A549 (cell line): ENCODE measurements at places on chromosomes 2 and 18.

DNA sequence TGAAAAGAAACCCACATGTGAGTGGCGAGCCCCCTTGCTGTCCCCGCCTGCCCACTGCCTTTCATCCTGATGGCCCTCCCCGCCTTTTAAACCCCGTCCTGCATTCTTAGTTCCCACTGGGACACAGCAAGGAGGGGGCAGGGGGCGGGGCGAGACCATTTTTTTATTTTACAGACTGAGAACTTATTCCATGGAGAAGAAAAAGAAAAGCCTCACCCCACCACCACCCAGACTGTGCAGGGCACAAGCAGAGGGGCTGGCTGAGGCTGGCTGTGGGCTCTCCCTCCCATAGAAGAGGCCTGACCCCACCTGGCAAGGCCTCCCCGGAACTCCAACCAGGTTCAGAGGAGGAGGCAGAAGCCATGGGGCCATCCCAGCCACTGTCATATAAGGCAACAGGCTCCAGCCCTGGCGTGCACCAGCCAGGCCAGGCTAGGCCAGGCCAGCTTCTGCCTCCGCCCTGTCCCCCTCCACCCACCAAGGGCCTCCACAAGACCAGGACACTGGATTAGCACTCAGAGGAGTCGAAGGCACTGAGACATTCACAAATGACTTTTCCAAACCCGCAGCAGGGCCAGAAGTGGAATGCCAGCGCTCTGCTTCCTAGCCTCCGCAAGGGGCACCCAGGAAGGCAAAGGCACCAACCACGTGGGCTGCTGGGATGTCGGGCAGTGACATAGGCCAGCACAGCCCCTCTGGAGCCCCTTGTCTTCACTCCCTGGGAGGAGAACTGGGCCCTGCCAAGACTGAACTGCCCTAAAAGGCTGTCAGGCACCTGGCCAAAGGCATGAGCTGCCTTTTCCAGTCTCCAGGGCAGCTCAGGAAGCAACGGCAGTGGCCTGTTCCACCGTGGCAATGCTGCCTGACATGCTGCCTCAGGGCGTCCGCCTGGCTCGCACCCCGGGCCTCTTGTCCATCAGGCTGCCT lies 37.5 kb upstream of the SEMA4C start:
- no peak for DNase-seq

DNA sequence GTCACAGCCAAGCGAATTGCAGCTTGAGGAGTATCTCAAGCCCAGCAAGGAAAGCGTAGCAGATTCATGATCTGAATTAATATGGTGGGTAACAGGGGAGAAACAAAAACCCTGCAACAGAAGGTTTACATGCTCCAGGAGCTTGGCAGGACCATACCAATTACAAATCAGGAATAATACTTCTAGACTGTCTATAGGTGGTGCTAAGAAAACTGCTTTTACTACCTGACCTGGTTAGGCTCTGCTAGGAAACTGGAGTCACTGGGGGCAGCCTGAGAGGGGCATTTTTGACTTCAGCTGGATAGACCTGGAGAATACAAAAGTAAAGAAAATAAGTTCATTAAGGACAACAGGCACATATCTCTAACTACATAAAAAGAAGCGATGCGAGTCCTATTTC lies 24.6 kb upstream of the SPOPL start:
- DNase-seq, result no peak

DNA sequence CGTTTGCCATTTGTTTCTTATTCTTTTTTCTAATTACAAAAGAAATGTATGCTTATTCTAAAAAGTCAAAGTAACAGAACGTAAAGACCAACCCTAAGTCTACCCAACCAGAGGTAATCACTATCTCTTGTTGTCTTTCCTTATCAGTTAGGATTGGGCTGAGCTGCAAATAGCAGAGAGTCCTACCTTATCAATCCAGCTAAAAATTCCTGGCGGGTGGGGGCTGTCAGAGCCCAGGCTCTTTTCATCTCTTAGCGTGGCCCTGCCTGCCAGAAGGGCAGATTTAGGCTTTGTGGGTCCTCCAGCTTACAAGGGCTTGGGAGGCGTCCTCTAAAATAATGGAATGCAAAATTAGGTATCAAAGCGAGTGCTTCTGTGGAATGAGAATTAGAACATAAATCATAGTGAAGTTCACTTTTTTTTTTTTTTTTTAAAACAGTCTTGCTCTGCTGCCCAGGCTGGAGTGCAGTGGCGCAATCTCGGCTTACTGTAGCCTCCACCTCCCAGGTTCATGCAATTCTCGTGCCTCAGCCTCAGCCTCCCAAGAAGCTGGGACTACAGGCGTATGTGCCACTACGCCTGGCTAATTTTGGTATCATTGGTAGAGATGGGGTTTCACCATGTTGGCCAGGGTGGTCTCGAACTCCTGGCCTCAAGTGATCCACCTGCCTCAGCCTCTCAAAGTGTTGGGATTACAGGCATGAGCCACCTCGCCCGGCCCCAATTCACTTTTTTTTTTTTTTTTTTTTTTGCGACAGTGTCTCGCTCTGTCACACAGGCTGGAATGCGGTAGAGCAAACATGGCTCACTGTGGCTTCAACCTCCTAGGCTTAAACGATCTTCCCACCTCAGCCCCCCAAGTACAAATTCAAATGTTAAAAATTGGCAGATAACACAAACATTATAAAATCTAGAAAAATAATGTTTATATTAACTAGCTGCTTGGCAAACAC lies 57.4 kb upstream of the B3GNT7 start:
- DNase-seq, result no peak

GRCh38 chr18:80210312-80211083 lies 36.8 kb downstream of the PARD6G start:
- no peak for DNase-seq

- no peak for DNase-seq
Observed at GRCh38 chr2:177026956-177027355, 185.6 kb upstream of the HNRNPA3 start.

GRCh38 chr18:46909497-46909896 lies 7.8 kb downstream of the PIAS2 start:
- DNase-seq, result no peak

DNA sequence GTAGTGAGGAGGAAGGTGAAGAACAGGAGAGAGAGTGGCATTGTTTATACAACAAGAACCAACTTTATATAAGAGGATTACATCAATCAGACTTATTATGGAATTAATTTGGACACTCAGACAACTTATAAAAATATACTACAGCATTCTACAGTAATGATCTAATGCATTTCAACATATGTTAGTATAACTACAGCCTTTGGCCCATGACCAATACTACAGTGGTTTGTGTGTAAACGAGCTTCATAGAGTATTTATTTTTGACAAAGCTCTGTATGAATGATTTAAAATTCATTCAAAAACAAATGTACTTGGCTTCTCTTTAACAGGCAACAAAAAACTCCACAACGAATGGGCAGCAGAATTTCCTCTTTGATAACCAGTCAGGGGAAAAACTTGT lies 72.8 kb downstream of the ZNF521 start:
- no peak for DNase-seq

DNA sequence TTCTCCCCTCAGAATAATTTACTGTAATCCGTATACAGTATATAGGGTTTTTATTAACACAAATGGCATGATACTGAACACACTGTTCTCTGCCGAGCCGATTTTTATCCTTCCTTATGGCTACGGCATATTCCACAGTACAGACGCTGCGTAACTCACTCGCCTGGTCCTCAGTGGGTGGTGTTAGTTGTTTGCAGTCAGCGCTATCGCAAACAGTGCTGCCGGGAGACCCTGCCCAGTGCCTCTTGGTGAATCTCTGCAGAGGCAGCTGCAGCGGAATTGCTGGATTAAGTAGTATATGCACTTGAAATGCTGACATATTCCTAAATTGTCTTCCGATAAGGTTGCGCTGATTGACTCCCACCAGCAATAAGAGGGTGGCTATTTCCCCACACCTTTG lies 73.9 kb downstream of the MARCO start:
- no peak for DNase-seq

- no peak for DNase-seq
Observed at GRCh38 chr2:38415023-38415422, 38.0 kb upstream of the ATL2 start.

GRCh38 chr18:54392543-54393023 lies 34.9 kb downstream of the C18orf54 start:
- peak; percentile 52 for DNase-seq

DNA sequence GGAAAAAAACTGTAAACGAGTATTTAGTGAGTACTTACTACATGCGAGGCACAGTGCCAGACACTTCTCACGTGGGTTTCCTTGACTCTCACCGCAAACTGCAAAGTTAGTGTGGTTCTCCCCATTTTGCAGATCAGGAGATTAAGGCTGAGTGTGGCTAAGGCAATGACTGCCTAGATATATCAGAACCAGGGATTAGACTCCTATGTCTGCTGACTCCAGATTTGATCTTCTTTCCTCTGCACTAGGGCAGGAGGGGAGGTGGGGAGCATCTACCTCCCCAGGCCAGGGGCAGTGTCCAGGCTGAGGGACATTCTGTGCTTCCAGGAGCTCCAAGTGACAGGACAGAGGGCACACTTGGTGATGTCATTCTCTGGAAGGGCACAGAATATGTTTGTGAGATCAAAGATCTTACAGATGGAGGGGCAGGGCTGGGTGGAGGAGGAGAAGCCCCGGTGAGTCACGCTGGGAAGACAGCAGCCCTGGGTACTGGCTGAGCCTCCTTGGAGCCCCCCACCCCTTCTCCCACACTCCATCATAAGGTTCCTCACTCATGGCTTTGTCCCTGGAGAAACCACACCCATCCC lies 92.4 kb downstream of the RHOB start:
- DNase-seq, result no peak
